ENCODE measurements at places on chromosomes 3 and 15. TPM values are rescaled to one million over a fixed set of nuclear protein-coding genes. Genes with fewer than 3 reads are reported as not detected.

GRCh38 chr3:53938645-53939044 lies 47.0 kb upstream of the SELENOK start:
- DNase-seq = no peak

DNA sequence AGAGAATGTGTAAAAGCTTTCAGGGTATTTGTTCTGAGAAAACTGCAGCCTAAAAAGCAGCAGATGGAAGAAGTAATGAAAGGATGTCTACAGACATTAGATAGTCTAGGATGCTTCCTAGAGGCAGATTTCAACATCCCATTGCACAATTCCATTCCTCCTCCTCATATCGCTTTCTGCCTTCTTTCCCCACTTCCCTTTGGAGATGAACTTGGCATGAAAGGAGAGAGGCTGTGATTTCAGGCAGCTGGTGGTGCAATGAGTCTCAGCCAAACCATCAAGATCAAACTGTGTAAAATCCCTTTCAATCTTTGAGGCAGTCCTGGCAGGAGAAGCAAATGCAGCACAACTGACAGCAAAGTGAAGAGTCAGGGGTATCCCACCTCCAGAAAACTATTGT lies 438.7 kb upstream of the KCNMB2 start:
- no peak for DNase-seq

SRGAP3 gene
- total RNA-seq = 1.5 TPM

- DNase-seq = no peak
Measured at GRCh38 chr3:33060609-33061337, 36.2 kb downstream of the GLB1 start.

DNA sequence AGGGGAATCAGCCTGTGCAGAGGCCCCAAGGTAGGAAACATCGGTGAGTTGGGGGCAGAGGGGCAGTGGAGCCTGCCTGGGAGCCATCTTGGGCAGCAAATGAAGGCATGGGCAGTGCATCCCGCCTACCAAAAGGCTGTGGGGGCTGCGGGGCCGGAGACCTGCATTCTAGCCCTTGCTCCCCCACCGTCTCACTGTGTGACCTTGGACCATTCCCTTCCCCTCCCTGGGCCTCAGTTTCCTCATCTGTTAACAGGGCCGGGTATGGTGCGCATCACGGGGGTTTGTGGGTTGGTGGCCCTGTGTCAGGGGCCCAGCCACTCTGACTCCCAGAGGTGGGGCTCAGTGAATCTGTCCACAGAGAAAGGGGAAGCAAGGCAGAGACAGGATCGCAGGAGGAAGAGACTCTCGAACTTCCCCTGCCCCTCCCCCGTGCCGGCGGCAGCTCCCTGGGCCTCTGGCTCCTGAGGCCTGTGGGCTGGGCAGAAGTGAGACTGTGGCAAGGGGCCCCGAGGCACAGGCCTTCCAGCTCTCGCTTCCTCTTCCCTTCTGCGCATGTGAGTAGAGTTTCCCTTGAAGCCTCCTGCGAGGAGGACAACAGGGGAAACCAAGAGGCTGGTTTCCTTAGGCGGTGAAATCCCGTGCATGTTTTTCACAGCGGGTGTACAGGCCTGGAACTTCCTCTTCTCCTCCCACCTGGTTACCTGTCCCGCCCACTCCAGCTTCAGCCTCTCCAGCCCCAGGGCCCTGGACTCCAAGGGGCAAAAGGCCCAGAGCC lies 42.9 kb downstream of the IDH2 start:
- no peak for DNase-seq

DNA sequence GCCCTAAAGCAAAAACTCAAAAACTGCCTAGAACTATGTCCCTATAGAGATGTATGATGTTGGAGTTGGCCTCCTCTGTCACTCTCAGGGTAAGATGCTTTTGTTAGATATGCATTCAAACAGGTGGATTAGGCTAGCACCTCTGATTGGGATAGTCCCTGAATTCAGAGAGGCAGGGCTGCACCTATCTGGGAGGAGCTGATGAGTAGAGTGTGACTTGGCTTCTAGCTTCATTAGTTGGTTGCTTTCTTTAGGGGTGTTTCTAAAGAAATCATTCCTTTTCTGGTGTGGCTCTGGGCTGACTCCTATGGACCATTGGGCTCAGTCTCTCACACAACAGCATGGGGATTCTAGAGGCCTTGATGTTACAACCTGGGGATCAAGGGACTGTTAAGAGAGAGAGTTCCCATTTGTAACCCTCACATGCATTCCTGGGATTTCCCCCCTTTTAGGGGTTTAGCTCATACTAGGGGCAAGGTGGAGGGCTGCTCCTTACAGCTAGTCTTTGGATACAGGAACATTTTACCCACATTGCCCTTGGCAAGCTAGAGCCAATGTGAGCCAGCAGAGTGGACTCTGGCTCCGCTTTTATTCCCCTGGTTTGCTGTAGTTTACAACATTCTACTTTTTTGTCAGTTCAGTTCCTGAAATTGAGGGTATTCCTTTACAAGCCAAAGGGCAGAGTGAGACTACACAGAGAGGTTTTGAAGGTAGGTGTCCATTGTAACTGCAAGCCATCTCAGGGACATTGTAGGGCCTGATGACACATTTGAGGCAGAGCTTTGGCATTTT lies 7.5 kb downstream of the ZNF592 start:
- DNase-seq = no peak

- no peak for DNase-seq
Measured at GRCh38 chr3:33659856-33660434, 58.1 kb downstream of the CLASP2 start.

Data from osteocyte (in vitro differentiated cells).